NCI-H446 treated with DMSO at 0.1 percent for 48 hours (cell line): ENCODE measurements at places on chromosomes 3 and 15.

GRCh38 chr15:85858586-85859375 is 64.1 kb upstream of the KLHL25 start:
- DNase-seq: peak; percentile 31

GRCh38 chr3:190517687-190518086 is 3.8 kb downstream of the IL1RAP start:
- DNase-seq: no peak

DNA sequence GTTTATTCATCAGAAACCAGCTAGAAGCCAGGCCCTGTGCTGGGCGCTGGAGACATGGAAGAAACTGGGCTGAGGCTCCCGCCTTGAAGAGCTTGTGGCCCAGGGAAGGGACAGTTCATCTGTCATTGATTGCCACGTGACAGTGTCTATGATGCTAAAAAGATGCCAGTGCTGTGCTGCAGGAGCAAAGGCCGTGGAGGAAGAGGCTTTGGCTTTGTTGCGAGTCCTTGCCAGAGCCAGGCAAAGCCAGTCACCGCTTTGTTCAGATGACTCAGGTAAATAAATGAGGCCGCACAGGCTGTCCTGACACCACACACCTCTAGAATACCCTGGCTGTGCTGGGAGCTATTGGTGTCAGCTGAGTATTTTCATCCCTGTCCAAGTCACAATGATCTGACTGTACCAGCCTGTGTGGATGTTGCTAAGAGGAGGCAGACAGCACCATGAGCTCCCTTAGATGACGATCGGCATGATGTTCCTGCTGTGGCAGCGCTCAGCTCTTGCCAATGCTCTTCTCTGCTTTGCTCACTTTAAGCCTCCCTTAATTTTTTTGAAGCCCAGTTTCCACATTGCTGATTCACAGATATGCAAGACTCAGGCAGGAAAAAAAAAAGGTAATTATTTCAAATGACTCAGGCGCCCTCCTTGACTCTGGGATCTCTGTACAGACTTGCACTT is 77.5 kb downstream of the CCNL1 start:
- DNase-seq: no peak

DNA sequence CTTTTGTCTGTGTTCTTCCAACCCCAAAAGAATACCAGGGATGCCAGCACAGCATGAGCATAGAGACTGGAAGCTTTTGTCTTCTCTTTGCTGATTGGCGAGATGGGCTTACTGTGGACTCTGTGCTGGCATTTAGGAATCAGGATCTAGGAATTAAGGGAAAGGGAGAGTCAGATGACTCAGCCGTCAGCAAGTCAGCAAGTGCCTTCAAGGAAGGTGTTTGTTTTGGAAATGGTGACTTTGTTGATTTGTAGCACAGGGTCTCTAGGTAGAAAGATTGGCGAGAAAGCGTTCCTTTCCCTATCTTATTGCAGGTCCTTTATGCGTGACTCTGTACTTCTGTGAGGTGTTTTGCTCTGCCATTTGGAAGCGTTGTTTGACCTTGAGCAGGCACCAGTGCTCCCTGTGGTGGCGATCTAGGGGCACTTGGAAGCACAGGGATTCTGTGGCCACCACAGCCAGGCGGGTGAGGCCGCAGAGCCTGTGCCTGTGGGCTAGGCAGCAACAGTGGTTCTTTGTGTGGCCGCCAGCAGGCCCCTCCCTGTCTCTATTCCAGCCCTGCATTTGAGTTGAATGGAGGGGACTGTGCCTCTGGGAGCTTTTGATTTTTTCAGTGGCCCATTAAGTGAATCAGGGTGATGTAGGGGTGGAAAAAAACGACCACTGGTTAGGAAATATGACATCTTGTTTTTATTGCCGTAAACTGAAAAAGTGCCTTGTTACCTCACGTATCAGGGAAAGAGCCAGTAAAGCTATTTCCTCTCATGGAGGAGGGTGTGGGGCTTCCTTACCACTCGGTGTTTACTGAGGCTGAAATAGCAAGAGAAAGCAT is 19.0 kb downstream of the FAN1 start:
- DNase-seq: no peak

- DNase-seq: no peak
These were observed 28.1 kb downstream of the SMAD3 start for GRCh38 chr15:67093504-67093862.

DNA sequence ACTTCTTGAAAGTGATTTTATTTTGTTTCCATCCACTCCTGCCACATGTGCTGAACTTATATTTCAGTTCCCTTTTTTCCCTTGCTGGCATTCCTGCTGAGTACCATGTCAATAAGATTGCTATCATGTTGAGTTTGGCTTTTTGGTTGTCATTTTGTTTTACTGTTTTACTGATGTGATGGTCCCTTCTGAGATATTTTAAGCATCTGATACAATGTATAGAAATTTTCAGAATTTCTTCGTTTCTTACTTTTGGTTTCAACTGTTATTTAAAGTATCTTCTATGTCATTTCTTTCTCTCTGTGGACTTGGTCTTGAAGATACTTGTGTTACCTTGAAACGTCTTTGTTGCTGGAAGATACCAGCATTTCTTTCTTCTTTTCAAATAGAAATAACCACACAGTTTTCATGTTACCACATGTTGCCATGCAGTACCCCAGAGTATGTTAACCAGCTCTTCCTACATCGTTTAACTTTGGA is 14.1 kb downstream of the SIDT1 start:
- no peak for DNase-seq

DNA sequence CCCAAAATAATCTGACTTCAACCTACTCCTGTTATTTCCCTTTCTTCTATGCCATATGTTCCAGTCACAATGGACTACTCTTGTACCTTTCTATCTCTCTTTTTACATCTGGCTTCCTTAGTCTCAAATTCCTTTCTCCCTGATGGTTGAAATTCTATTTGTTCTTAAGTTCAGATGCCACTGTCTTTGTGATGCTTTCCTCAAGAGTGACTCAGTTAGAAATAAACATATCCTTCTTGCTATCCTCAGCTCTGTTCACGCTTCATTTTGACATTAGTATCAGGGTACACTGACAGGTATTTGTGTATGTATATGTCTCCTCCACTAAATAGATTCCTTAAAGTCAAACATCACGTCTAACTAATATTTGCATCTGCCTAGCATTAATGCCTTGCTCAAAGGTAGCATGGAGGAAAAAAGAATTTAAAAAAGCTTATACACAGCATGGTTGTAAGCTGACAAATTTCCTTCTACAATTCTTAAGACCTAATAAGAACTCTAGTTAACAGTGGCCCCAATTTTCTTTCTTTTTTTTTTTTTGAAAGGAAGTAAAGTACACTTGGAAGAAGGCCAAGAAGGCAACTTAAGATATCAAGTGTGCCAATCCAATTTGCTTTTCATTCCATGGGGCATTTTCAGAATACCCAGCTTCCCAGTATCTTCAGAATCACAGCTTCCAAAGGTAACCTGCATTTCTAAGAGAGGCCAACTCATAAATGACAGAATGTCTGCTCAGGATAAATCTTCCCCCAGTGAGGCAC is 58.0 kb downstream of the CHAC1 start:
- no peak for DNase-seq

- DNase-seq: no peak
These were observed 3.7 kb upstream of the TF start for GRCh38 chr3:133742351-133743091.

GRCh38 chr3:196339493-196340254 is 1.5 kb upstream of the TM4SF19 start:
- DNase-seq: no peak

GRCh38 chr15:69557707-69558409 is 105.2 kb downstream of the RPLP1 start:
- DNase-seq: no peak

GRCh38 chr3:126342211-126342610 is 15.0 kb downstream of the KLF15 start:
- no peak for DNase-seq

- peak; percentile 80 for DNase-seq
These were observed 99.0 kb downstream of the ST8SIA2 start for GRCh38 chr15:92492551-92493115.

GRCh38 chr3:33439546-33440327 is 468 bp downstream of the UBP1 start:
- DNase-seq: no peak

DNA sequence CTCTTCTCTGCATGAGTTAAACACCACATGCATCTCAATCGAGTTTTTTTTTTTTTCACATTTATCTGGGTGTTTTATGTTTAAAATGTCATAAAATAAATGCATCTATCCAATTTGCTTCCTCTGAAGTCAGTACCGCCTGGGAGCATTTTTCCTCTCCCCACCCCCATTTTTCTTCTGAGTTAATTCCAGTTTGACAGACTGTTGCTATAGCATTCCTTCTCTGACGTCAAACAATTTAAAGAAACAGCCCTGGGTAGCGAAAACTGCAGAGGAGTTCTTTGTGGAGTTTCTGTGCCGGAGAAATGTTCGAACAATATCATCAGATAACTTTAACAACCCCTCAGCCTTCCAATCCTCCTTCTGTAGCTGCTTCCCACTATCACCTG is 900 bp upstream of the GNB4 start:
- DNase-seq: no peak

GRCh38 chr3:105953831-105954230 is 85.0 kb upstream of the CBLB start:
- no peak for DNase-seq

- DNase-seq: no peak
These were observed 224.8 kb upstream of the BHLHE40 start for GRCh38 chr3:4754180-4755086.

GRCh38 chr3:106114220-106114619 is 245.4 kb upstream of the CBLB start:
- DNase-seq: no peak

- DNase-seq: no peak
These were observed 284.3 kb downstream of the CLSTN2 start for GRCh38 chr3:140219291-140219690.

- DNase-seq: no peak
These were observed 151.4 kb downstream of the PLD1 start for GRCh38 chr3:171658841-171659240.

DNA sequence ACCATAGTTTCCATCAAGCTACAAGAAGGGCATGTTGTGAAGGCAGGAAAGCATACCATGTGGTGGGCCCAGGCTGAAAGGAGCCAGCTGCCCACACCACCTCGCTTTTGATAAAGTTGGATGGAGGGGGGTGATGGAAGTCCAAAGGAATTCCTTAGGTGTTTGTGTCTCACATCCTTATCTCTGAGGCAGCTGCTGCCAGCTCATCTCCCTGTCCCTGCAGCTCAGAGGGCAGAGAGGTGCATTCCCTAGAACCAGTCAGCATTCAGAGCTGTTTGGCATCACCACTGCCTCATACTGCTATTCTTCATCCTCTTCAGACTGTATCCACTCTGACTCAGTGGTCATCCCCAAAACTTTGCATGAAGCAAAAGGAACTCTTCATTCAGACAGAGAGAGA is 141.5 kb upstream of the BFSP2 start:
- no peak for DNase-seq

- peak; percentile 79 for DNase-seq
These were observed 156.2 kb downstream of the CLSTN2 start for GRCh38 chr3:140091143-140091542.

GRCh38 chr15:69305204-69305931 is 6.7 kb downstream of the PAQR5 start:
- no peak for DNase-seq

DNA sequence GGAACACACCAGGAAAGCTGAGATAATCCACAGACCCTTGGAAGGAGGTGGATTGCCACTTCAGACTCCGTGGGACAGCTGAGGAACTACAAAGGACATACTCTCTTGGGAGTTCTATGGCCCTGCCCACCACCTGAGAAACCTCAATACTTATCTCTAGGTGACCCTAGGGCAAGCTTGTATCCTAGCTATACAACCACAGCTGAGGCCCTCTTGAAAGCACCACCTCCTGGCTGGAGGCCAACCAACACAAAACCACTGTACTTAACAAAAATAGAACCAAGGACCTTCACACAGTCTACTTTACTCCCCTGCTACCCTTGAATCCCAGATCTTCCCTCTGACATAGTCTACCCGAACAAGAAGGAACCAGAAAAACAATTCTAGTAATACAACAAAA is 60.7 kb upstream of the TRIM42 start:
- no peak for DNase-seq

GRCh38 chr3:30696896-30697295 is 90.5 kb downstream of the TGFBR2 start:
- no peak for DNase-seq

GRCh38 chr15:99105514-99106341 is 848 bp downstream of the SYNM start:
- DNase-seq: no peak

DNA sequence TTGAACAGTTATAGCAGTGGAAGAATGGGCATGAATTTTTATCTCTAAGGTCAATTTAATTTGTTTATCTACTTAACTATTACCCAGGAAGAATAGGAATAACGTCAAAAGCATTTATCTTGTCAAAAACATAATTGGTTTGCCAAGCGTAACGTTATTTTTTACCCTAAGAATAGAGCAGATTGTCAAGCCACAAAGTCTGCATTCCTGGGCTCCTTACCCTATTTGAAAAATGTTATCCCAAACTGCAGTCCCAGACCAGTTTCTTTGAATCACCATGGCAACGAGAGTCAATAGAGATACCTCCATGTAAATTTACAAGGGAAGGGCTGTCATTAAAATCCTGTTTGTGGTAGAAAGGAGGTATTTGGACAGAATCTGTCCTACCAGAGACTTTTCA is 61.1 kb downstream of the CPNE4 start:
- DNase-seq: no peak

DNA sequence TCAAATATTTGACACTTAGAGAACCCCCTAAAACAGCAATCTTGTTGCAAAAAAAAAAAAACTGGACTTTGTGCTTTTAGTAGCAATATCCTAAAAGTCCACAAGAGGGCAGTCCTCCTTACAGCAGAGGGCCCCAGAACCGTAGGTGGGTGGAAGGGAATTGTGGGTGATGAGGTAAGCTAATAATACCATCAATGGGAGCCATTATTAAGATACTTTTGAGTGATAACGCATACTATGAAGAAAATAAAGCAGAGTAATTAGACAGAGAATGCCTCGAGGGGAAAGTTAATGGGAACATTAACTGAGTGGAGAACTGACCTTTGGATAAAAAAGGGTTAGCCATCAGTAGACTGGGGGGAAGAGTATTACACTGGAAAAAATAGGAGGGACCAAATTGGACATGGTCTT is 229.9 kb downstream of the THRB start:
- peak; percentile 21 for DNase-seq

- DNase-seq: no peak
These were observed 40.8 kb downstream of the TM4SF4 start for GRCh38 chr3:149515249-149515648.

DNA sequence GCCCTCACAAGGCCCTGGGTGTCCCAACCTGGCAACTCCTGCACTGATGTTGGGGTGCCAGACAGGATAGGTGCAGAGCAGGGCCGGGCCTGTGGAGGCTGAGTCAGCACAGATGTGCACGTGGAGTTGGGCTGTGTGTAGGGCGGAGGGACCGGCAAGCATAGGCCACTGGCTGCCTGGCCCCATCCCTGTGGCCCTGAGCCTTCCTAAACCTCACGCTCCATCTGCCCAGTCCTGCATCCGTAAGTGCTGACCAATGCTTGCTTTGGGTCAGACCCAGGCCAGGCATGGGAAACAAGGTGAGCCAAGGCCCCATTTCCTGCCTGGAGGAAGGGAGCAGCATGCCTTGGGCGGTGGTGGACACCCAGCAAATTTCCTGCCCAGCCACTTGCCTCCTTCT is 5.8 kb upstream of the IQSEC1 start:
- no peak for DNase-seq
